ENCODE measurements at places on chromosomes 1 and 21. TPM values are rescaled to one million over a fixed set of nuclear protein-coding genes. Genes with fewer than 3 reads are reported as not detected.

Gene MT1HL1
- not detected for total RNA-seq

DNA sequence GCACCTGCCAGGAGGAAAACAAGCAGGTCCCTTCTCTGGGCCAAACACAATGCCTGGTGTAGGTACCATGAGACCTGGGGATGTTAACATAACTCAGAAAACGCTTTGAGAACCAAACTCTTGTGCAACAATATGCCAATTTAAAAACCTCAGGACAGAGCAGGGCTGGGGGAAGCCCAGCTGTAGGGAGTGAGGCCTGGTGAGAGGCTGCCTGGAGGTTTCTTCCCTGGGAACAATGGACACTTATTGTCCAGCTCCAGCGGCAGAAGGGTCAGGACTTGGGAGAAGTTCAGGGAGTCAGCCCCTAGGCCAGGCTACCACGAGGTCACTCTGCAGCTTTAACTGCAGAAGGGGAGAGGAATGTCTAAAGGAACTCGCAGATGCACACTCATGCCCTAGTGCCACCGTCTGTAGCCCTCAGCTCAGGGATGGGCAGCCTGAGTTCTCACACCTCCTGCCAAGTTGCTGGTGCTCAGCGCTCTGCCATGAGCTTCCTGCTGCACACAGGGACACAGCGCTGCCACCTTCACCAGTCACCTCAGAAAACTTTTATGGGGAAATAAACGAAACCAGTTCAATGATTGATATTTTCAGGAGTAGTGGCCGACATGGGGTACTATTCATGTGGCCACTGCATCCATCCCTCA, 8.5 kb downstream of the GPR157 start:
- no peak overlapping the region for H3K27ac ChIP-seq
- H3K4me3 ChIP-seq: no peak overlapping the region
- DNase-seq: no peak
- no peaks in the 10 kb centered on the region for H3K4me1 ChIP-seq

GRCh38 chr21:14690886-14691285, 144.8 kb upstream of the SAMSN1 start:
- no peak overlapping the region for H3K4me3 ChIP-seq
- no peaks in the 10 kb centered on the region for H3K36me3 ChIP-seq
- H3K27ac ChIP-seq: no peak overlapping the region
- H3K4me1 ChIP-seq: no peaks in the 10 kb centered on the region

DNA sequence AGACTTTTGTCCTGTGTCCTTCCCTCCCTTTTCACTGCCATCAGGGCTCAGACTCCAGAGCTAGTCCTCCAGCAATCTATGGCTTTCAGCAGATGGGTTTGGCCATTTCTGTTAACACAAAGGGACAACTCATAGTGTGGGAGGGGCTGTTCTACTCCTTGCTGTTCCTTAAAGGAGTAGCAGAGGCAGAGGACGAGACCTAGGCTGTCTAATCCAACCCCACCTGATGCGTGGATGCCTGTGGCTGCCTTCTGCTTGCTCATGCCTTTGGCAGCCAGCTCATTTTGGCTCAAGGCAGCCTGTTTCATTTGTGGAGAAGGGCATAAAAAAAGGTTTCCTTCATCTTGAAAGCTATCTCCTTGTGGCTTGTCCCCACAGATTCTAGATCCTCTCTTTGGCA, 27.0 kb downstream of the MFSD2A start:
- no peaks in the 10 kb centered on the region for H3K27me3 ChIP-seq
- H3K36me3 ChIP-seq: no peaks in the 10 kb centered on the region
- H3K4me3 ChIP-seq: no peak overlapping the region
- H3K4me1 ChIP-seq: peaks cover 12% of the 10 kb centered on the region
- H3K27ac ChIP-seq: no peak overlapping the region

GRCh38 chr1:55211863-55212262, 3.3 kb downstream of the USP24 start:
- no peaks in the 10 kb centered on the region for H3K36me3 ChIP-seq
- no peak overlapping the region for H3K4me3 ChIP-seq
